ENCODE measurements at places on chromosomes 2 and 18.

GRCh38 chr18:59707306-59707705 lies 10.1 kb upstream of the CCBE1 start:
- DNase-seq = no peak

- DNase-seq = no peak
Observed at GRCh38 chr2:10977003-10977402, 65.3 kb downstream of the KCNF1 start.

DNA sequence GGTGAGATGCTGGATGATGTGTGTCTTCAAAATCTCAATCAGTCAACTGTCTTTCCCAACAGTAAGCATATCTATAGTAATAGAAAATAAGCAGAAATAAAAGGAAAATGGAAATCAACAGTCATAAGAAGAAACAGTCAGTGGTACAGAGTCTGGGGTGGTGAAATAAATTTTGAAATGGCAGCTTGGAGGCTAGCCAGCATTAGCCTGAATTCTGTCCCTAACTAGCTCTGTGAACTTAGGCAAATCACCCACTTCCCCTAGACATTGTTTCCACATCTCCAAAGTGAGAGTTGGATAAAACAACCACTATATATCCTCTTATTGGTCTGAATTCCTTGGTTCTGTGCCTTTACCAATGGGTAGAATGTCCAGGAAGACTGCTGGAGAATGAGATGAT lies 189.7 kb upstream of the REV1 start:
- DNase-seq = no peak

DNA sequence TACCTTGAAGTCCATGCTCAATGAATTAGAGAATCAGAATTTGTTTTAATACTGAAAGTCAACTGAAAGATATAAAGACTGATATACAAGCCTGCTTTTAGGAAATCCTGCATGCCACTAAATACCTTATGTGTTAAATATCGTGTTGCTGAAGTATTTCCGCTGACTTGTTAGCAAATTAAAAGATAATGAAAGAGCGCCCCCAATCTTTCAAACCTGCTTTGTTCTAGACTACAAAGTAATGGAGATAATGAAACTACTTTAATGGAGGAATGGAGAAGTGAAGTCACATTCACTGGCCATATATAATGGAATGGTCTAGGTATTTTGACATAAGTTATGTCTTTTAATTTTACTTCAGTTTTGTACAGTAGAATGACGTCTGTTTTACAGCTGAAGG lies 95.7 kb downstream of the ASXL3 start:
- DNase-seq = no peak
